Body of pancreas (tissue), 4 donors: ENCODE measurements at places on chromosomes 13 and 19.

DNA sequence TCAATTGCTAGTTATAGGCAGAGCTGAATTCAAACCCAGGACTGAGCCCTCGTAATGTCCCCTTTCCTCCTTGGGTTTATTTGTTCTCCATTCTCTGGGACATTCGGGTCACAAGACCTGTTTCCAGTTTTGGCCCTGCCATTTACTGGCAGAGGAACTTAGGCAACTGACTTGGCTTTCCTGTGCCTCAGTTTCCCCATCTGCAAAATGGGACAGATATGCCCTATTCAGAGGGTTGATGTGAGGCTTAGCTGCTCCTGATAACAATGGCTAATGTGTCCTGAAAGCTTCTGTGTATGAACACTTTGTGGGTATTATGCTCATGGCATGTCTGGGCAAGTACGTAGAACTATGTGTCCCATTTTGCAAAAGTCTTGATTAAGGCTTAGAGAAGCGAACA, 996 bp downstream of the ZNF524 start:
- peaks cover 5% of the 10 kb centered on the region for H3K36me3 ChIP-seq
- peak overlapping the region; percentile 90 for H3K27ac ChIP-seq
- peaks cover 29% of the 10 kb centered on the region for H3K4me1 ChIP-seq
- no peaks in the 10 kb centered on the region for H3K27me3 ChIP-seq

DNA sequence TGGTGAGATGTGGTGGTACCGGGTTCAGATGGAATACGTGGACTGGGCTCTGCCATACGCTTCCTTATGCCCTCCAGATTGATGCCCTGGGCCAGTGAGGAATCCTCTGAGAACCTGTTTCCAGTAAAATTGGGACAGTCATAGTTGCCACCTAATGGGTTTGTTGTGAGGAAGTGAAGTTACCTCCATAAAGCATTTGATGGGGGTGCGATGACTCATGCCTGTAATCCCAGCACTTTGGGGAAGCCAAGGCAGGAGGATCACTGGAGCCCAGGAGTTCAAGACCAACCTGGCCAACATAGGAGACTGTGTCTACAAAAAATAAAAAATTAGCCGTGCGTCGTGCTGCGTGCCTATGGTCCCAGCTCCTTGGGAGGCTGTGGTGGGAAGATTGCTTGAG, 4.8 kb downstream of the SNRPA start:
- H3K27me3 ChIP-seq = no peaks in the 10 kb centered on the region
- H3K27ac ChIP-seq = no peak overlapping the region
- H3K4me1 ChIP-seq = peaks cover 41% of the 10 kb centered on the region
- H3K4me3 ChIP-seq = no peak overlapping the region

- no peak overlapping the region for H3K27ac ChIP-seq
- H3K4me1 ChIP-seq = peaks cover 12% of the 10 kb centered on the region
- H3K36me3 ChIP-seq = no peaks in the 10 kb centered on the region
- H3K27me3 ChIP-seq = no peaks in the 10 kb centered on the region
Observed at GRCh38 chr19:45276284-45276687, 25.2 kb downstream of the MARK4 start.

DNA sequence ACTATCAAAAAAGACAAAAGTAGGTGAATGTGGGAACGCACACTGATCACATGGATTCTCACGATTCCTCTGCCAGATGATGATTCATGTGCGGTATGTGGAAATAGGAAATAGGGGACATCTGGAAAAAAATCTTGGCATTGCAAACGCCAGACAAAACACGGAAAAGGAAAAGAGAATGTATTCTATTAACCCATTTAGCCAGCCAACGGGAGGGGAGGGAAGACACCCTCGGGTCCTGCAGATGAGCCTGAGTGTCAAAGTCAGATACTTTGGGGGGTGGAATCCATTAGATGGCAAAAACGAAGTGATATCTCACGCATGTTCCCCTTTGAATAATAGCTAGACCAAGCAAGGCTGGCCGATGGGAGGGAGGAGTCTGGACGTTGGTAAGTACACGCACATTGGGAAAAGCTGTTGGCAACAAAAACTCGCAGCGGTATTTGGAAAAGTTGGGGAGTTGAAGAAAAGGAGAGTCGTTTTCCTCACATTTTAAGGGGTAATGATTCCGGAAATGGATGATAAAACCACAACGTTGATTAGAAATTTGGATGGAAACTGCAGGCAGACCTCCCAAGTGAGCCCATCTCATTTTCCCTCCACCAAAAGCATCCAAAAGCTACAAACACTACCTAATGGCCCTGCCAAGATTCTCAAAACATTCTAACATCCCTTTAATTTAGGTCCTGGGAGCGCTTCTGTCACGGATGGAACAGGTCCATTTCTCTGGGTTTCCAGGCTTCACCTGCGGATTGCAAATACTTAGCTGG, 73.6 kb downstream of the COL4A1 start:
- no peak overlapping the region for H3K27ac ChIP-seq
- peak; percentile 31 for DNase-seq
- H3K4me3 ChIP-seq = no peak overlapping the region
- H3K36me3 ChIP-seq = no peaks in the 10 kb centered on the region
- H3K4me1 ChIP-seq = peaks cover 7% of the 10 kb centered on the region
- no peaks in the 10 kb centered on the region for H3K27me3 ChIP-seq

DNA sequence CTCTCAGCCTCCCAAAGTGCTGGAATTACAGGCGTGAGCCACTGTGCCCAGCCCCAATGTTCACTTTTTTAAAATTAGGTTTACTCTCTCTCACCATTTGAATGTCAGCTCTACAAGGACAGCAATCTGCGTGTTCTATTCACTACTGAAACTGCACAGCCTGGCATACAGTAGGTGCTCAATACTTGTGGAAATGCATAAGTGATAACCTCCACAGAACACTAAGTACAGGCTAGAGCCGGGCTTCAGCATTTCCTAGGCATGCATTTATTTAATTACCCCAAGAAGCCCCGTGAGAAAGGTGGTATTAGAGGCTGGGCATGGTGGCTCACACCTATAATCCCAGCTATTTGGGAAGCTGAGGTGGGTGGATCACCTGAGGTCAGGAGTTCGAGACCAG, 33.1 kb upstream of the TNFAIP8L1 start:
- H3K4me3 ChIP-seq = no peak overlapping the region
- DNase-seq = no peak
- H3K27ac ChIP-seq = no peak overlapping the region
- H3K27me3 ChIP-seq = no peaks in the 10 kb centered on the region
- H3K4me1 ChIP-seq = peaks cover 14% of the 10 kb centered on the region

- H3K27me3 ChIP-seq = no peaks in the 10 kb centered on the region
- no peaks in the 10 kb centered on the region for H3K36me3 ChIP-seq
- no peak overlapping the region for H3K4me3 ChIP-seq
- H3K4me1 ChIP-seq = no peaks in the 10 kb centered on the region
- no peak overlapping the region for H3K27ac ChIP-seq
- no peak for DNase-seq
Observed at GRCh38 chr13:101307181-101307701, 109.1 kb downstream of the NALCN start.

GRCh38 chr19:53927739-53928138, 18.7 kb downstream of the CACNG7 start:
- no peaks in the 10 kb centered on the region for H3K27me3 ChIP-seq
- H3K4me3 ChIP-seq = no peak overlapping the region
- peak; percentile 23 for DNase-seq
- no peaks in the 10 kb centered on the region for H3K36me3 ChIP-seq
- H3K4me1 ChIP-seq = no peaks in the 10 kb centered on the region

DNA sequence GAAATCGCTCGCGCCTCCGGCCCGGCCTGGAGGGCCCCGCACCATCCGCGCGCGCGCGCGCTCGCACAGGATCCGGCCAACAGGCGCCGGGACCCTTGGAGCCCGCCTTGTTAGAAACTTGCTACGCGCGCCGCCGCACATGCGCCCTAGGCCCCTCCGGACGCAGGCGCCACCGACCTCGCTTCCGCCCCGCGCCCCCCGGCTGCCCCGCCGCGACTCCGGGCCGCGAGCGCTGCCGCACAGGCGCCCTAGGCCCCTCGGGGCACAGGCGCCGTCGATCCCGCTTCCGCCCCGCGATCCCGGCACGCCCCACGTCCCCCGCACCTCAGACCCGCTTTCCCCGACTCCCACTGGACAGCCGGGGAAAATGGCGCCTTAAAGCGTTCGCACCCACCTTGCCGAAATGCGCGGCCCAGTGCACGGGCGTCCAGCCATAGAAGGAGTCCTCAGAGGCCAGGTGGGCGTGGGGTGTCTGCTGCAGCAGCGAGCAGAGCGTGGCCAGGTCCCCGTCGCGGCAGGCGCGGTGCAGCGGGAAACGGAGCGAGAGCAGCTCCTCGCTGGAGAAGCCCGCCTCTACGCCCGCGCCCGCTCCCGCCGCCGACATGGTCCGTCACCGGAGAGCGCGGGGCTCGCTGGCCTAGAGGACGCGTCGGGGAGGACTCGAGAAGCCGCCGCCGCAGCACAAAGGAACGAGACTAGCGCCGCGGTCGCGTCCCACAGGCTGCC, 375 bp downstream of the ANKRD10 start:
- peak overlapping the region; percentile 65 for H3K4me3 ChIP-seq
- H3K4me1 ChIP-seq = peaks cover 44% of the 10 kb centered on the region

DNA sequence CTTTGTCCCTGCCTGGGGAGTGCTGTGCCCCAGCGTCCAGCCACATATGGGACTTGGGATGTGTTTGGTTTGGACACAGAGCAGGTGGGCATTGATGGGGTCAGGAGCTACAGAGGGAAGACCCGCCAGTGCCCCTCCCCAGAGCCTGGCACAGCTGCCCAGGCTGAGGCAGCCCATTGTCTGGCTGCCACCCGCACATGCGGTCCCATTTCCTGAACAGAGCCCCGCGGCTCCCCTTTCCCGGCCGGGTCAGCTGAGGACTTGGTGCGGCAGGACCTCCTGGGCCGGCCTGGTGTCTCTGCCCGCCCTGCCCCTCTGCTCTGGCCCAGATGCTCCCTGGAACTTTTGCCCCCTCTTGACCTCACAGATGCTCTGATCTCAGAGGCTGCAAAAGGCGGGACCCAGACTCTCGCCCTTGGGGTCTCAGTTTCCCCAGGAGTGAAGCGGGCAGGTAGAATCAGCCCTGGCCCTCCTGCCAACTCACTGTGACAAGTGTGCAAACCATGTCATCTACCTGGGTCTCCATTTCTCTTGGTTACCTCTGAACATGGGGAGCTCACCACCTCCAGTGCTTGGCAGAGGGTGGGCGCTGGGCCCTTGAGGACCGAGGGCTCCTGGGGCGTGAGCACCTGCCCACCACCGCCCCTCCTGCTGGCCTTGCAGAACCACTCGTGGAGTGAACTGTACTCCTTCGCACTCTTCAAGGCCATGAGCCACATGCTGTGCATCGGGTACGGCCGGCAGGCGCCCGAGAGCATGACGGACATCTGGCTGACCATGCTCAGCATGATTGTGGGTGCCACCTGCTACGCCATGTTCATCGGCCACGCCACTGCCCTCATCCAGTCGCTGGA, 17.8 kb downstream of the HCN2 start:
- no peaks in the 10 kb centered on the region for H3K27me3 ChIP-seq
- H3K4me1 ChIP-seq = peaks cover 5% of the 10 kb centered on the region
- H3K27ac ChIP-seq = no peak overlapping the region
- H3K4me3 ChIP-seq = no peak overlapping the region
- H3K36me3 ChIP-seq = no peaks in the 10 kb centered on the region

DNA sequence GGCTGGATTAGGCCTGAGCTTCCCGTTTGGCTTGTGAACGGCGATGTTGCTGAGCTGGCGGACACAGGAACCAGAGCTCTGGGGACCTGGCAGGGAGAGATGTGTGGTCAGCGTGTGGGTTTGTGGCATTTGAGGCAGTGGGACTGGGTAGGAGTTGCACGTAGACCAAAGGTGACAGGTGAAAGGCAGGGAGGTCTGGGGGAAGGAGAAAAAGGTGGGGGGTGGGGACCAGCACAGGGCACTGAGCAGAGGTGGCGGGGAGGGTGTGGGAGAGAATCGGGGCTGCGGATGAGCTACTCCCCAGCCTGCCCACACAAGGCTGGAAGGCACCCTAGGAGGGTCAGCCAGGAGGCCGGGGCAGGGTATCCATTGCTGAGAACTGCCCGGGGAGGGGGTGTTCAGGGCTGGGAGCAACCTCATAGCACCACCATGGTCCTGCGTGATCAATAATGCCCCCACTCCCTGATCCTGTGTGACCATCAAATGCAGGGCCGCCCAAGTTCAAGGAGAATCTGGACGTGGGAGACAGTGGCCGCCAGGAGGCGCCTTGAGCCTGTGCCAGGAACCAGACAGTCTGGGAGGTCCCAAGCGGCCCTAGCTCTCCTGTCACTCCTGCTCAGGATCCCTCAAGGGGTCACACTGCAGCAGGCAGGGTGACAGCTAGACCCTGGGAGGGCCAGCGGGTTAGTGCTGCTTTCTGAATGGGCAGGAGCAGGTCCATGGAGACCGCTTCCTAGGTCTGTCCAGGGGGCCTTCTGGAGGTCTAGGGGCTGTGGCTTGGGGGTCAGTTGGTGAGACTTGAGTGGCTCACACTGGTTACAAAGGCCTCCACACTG, 12.8 kb upstream of the SELENOW start:
- no peaks in the 10 kb centered on the region for H3K36me3 ChIP-seq
- H3K27me3 ChIP-seq = no peaks in the 10 kb centered on the region
- no peak overlapping the region for H3K4me3 ChIP-seq
- no peak overlapping the region for H3K27ac ChIP-seq
- peak; percentile 63 for DNase-seq

DNA sequence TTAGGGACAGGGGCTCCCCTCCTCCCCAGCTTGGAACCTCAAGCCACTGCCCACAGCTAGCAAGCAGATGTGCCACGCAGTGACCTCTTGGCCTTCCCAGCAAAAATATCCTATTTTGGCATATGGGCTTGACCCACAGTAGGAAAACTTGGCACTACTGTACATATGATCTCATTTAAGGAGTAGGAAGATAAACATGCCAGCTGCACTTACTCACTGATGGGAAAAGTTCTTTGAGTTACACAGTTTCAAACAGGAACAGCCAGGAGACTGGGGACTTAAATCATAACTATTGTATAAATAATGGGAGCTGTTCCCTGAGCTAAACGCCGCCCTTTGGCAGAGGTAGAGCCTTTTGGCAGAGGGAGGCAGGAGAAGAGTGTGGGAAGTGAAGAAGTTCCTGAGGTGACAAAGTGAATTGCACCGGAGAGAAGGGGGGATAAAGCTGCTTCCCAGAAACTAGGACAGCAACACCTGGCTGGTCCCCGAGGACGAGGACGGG, 6.1 kb downstream of the SACS start:
- peaks cover 17% of the 10 kb centered on the region for H3K4me1 ChIP-seq
- peak overlapping the region; percentile 73 for H3K27ac ChIP-seq
- peak; percentile 70 for DNase-seq
- H3K4me3 ChIP-seq = no peak overlapping the region
- no peaks in the 10 kb centered on the region for H3K27me3 ChIP-seq

DNA sequence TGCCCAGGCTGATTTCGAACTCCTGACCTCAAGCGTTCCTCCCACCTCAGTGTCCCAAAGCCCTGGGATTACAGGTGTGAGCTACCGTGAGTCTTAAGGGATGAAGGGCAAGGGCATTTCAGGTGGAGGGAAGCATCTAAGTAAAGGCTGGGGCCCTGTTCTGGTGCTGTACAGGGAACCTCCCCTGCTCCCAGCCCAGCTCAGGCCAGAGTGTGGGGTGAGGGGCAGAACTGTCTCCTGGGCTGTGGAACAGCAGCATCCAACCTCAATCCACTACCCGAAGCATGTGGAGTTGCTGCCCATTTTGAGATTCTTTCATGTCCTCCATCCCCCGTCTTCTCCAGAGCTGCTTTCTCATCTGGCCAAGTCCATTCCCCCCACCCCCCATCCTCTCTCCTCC, 105.3 kb downstream of the SIPA1L3 start:
- DNase-seq = no peak
- no peak overlapping the region for H3K4me3 ChIP-seq
- no peak overlapping the region for H3K27ac ChIP-seq
- H3K27me3 ChIP-seq = no peaks in the 10 kb centered on the region
- no peaks in the 10 kb centered on the region for H3K36me3 ChIP-seq
